Dermis blood vessel endothelial cell (primary cell): ENCODE measurements at places on chromosomes 13 and 19.

DNA sequence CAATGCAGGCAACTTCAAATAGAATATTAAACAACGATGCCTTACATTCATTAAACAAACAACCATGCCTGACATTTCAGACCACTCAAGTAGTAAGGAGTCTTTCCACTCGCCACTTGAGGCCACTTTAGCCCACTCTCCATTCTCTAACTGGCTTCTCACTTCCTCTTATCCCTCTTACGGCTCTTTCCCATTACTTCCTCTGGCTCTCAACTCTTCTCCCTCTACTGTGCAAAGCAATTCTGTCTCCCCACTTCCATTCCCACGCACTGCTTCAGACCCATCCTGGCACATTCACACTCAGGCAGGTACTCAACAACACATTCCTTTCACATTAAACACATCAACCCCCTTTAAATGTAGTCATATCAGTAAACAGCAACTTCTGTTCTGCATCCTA is 229.8 kb upstream of the IPO5 start:
- no peak for DNase-seq

GRCh38 chr13:42612021-42612765 is 38.2 kb downstream of the TNFSF11 start:
- no peak for DNase-seq

DNA sequence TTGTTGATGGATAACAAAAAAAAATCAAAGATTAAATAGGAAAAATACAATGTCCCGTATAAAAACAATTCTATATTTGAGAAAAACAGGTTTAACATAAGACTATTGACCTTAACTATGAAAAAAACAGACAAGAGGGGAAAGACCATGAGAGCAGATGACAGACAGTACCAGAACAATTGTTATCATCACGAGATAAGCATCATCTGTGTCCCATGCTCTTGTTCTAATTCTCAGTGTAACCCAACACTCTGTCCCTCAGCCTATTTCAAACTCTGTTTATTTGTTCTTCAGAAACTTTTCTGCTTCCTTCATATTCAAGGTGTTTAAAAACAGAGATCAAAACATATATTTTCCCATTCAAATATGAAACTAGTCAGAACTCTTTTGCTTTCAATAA is 216.4 kb downstream of the PCDH9 start:
- no peak for DNase-seq

DNA sequence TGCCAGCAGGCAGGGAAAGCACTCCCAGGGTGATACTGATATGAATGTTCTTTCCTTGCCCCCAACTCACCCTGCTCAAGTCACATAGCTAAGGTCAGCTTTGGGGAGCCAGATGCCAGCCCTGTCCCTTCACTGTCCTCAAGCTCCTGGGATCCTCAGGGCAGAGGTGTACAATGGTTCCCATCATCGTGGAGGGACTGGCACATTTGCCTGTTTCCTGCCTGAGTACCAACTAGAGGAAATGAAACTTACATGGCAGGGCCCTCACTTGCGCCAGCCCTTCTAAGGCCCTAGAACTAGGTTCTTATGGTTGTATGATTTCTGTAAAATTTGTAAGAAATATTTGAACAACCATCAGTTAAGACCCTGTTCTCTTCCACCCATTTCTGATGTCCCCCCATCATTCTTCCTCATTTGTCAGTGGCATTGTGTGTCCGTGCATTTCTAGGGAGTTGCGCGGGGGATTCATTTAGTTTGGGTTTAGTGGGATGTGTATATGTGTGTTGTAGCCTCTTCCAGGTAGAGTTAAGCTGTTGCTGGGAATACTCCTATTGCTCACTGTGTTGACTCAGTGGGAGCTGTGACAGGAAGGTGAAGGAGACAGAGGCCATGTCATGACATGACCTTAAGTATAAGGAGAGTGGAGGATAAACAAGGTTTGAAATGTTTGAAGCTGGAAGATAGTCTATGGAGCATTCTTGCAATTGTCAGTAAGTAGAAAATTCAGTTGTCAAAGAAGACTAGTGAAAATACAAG is 41.3 kb upstream of the RCBTB2 start:
- DNase-seq = no peak

- DNase-seq = no peak
Measured at GRCh38 chr13:50131920-50132903, 117.0 kb downstream of the KCNRG start.

GRCh38 chr19:9848060-9848459 is 12.9 kb downstream of the PIN1 start:
- peak; percentile 41 for DNase-seq

- no peak for DNase-seq
Measured at GRCh38 chr13:49587311-49587847, 2.0 kb upstream of the RCBTB1 start.

GRCh38 chr13:34469196-34469986 is 472.7 kb upstream of the NBEA start:
- peak; percentile 52 for DNase-seq

DNA sequence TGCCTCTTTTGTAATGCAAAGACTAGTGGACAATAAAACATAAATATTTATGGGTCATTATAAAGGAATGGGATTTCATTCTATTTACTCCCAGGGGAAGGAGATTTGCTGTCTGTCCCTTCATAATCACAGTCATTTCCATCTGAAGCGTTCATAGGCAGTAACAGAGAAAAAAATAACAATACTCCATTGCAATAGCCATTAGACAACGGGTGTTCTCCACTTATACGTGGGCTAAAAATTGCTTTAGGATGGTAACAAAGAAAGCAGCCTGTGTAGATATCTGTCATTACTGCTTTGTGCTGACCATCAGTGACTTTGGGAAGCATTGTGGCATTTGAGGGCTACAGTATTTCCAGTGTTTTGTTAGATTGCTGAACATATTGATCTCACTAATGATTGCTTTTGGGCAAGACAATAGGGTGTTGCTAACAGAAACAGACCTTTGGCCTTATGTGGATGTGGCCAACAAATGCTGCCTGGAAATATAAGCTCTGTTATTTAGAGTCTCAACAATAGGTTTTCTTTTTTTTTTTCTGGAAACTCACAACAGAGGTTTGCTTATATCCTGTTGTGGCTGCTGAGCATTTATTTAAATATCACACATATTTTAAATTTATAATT is 355.2 kb downstream of the MTUS2 start:
- DNase-seq = no peak

DNA sequence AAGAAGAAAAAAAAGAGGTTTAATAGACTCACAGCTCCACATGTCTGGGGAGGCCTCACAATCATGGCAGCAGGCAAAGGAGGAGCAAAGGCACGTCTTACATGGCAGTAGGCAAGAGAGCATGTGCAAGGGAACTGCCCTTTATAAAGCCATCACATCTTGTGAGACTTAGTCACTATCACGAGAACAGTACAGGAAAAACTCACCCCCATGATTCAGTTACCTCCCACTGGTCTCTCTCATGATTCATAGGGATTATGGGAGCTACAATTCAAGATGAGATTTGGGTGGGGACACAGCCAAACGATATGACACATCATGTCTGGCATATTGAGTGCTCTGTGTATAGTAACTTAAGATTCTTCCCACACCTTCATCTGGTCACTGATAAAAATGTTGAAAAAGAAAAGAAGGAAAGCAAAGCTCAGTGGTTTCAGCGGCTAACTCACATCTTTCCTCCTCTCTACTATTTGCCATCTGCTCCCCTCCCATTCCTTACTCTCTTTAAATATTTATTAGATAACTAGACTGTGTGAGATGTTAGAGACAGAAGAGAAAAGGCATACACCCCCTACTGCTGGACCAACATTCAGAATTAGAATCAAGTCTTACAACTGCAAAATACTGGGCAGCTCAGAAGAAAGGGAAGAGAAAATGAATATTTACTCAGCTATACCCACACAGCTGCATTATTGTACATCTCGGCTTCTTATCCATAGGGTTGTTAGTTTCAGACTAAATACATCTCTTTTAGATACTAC is 60.1 kb upstream of the AKAP11 start:
- no peak for DNase-seq

DNA sequence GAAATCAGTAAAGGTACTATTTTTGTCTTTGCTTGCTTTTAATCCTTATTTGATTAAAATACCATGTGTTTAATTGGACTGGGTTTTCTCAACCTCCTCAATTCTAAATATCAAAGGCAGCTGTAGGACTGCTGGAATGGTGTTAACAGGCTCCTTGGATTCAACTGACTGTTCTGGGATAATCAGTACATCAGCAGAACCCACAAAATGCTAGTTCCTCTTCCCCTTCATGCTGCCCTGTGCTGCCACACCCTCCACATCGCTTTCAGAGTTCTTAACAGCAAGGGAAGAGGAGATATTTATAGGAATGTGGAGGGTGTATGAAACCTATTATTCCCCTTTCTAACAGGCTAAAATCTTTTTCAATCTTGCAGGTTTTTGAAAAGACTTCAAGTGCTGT is 82.4 kb downstream of the KCTD12 start:
- DNase-seq = no peak

- DNase-seq = no peak
Measured at GRCh38 chr13:98370806-98371515, 193.9 kb upstream of the RNF113B start.
